Activated naive CD8-positive, alpha-beta T cell treated with anti-CD3 and anti-CD28 coated beads, Interleukin-2, amount 50 U/mL, for 16 hours (primary cell): ENCODE measurements at places on chromosomes 4 and X.

- DNase-seq = no peak
These were observed 97.8 kb upstream of the ANK2 start for GRCh38 chr4:112951362-112952312.

GRCh38 chrX:40816906-40817305 is 81.6 kb upstream of the MED14 start:
- no peak for DNase-seq

GRCh38 chrX:23643020-23643419 is 24.3 kb upstream of the PRDX4 start:
- no peak for DNase-seq

DNA sequence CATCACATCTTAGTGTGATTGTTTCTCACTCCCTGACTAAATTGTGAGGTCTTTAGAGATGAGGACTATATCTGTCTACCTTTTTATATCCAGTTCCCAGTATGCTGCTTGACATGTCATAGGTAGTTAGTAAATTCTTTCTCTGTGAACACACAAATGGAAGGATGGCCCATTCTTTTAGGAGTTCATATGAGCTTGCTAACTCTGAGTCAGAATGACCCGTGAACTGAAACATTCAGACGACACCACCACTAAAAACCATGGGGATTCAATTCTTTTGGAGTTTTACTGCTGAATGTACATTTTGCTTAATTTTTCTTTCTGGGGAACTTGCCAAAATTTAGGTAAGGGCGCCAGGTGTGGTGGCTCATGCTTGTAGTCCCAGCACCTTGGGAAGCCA is 13.9 kb downstream of the OFD1 start:
- no peak for DNase-seq

- no peak for DNase-seq
These were observed 32.7 kb upstream of the MAGED1 start for GRCh38 chrX:51860679-51861078.

- no peak for DNase-seq
These were observed 62.1 kb upstream of the CCDC160 start for GRCh38 chrX:134174859-134175258.

DNA sequence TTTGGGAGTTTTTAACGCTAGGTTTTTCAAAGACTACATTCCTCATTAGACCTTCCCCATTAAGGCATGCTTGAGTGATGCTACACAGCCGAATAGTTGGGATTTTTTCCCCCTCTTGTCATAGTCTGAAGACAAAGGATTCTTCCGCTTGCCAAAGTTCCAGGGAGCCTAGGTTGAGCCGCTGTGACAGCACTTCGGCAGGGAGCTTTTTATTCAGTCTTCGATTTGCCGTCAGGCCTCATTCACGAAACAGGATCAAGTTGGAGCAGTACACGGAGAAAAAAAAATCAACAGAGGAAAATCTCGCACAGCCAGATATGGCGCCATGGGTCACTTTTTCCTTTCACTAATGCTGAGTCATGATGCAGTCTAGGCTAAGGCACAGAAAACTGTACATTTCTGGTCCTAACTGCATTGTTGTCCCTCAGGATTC is 24.3 kb downstream of the SHROOM3 start:
- no peak for DNase-seq

DNA sequence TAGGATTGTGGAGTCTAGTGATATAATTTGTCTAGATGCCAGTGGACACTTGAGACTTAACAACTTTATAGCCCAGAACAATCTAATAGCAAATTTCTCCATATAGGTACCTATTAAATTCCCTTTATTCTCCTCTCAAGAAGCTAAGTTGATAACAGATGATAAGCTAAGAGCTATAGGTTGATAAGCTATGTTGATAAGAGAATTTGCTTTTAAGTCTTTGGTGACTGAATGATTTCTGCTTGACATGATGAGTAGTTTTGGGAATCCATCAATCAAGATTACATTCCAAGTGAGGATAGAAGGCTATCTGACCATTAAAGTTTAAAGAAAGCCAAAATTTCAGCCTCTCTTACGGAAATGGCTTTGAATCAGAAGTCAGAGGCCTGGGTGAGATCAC is 131.6 kb downstream of the EMCN start:
- no peak for DNase-seq

- no peak for DNase-seq
These were observed 28.0 kb downstream of the PDHA2 start for GRCh38 chr4:95867919-95868318.
